ENCODE measurements at places on chromosomes 3 and 15.

GRCh38 chr15:69275933-69276560, 22.7 kb upstream of the PAQR5 start:
- no peak for DNase-seq

GRCh38 chr15:75029378-75030022, 6.1 kb downstream of the PPCDC start:
- DNase-seq = peak; percentile 96

- no peak for DNase-seq
Measured at GRCh38 chr3:60669636-60670035, 581.6 kb downstream of the FHIT start.

GRCh38 chr15:95733931-95734330, 596.6 kb upstream of the NR2F2 start:
- DNase-seq = no peak

DNA sequence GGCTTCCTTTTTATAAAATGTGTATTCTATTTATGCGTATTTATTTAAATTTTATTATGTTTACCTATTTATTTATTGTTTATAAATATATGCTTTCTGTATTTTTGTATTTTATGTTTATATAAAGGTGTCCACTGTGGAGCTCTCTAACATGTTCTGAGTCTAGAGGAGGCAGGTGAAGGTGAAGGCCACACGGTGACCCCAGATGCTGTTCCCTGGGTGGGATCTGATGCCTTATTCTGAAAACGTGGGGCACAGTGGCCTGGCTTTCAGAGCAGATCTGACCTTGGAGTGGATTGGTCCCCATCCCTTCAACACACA, 104.7 kb upstream of the SLC7A14 start:
- no peak for DNase-seq

- no peak for DNase-seq
Measured at GRCh38 chr3:63034101-63034500, 158.9 kb upstream of the CADPS start.

DNA sequence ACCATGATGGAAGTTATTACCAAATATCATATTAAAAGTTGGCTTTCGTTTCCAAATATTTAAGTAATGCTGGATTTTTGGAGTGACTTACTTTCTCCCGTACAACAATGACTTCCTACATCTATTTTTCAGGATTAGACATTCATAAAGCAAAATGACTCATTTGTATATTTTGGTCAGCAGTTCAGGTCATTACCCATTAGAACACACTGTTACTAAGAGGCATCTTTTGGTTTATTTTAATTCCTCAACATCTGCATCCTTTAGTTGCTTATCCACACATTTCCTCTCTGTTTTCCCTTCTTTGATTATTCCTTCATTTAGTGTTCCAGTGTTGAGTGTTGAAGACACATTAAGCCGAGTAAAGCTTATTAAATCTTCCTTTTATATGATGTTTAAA, 348.2 kb downstream of the NAALADL2 start:
- DNase-seq = no peak

DNA sequence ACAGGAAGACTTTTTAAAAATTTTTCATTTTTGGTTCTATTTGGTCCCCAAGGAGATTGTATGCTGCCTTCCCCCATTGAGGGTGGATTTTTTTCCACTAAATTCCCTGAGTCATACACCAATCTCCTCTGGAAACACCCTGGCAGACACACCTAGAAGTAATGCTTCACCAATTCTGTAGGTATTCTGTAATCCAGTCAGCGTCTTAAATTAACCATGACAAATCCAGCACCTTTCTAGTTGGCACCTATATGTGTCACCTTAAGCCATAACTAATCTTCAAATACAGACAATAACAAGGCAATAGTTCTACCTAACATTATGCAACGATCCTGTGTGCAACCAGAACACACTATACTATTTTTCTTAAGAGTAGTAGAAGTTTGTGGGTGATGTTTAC, 459.1 kb upstream of the NDN start:
- no peak for DNase-seq

DNA sequence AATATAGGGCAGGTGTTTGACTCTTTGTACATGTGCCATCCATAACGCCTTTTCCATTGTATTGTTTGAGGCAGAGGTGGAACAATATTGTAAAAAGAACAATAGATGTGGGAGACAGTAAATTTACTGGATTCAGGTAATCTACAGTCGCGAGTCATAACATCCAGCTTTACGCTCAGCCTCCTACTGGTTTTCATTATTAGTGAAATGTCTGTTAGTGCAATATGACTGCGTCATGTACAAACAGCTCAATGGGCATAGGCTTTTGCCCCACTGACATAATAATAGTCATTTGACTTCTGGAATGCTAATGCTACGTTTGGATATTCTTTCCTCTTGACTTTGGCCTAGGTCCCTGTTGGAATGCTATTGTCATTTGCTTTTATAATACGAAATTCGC, 9.5 kb downstream of the CACNA2D3 start:
- DNase-seq = no peak

GRCh38 chr15:91885714-91886270, 32.3 kb downstream of the SLCO3A1 start:
- no peak for DNase-seq

DNA sequence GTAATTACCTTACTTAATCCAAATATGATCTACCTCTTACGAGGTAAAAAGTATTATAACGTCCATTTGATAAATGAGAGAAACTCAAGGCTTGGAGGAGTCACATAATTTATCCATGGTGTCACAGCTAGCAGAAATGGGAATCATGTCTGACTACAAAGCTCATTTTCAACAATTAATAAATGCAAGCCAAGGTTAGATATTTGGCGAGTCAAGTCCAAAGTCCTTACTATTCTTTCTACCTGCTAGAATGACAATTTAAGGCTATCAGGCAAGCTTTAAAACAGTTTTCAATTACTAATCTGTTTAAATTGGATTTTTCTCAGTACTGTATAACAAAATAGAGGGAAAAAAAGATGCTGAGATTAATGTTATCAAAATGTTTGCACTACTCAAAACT, 68.6 kb downstream of the DLG1 start:
- no peak for DNase-seq

DNA sequence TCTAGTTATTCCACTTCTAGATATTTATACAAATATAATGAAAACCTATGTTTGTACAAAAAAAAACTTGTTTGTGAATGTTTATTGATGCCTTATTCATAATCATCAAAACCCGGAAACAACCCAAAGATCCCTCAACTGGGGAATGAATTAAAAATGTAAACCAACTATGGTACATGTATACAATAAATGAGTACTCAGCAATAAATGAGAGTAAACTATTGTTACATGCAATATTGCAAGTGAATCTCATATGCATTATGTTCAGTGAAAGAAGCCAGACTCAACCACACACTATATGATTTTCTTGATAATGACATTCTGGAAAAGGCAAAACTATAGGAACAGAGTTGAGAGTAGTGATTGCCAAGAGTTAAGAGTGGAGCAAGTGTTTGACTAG, 12.3 kb downstream of the ZNF860 start:
- no peak for DNase-seq

DNA sequence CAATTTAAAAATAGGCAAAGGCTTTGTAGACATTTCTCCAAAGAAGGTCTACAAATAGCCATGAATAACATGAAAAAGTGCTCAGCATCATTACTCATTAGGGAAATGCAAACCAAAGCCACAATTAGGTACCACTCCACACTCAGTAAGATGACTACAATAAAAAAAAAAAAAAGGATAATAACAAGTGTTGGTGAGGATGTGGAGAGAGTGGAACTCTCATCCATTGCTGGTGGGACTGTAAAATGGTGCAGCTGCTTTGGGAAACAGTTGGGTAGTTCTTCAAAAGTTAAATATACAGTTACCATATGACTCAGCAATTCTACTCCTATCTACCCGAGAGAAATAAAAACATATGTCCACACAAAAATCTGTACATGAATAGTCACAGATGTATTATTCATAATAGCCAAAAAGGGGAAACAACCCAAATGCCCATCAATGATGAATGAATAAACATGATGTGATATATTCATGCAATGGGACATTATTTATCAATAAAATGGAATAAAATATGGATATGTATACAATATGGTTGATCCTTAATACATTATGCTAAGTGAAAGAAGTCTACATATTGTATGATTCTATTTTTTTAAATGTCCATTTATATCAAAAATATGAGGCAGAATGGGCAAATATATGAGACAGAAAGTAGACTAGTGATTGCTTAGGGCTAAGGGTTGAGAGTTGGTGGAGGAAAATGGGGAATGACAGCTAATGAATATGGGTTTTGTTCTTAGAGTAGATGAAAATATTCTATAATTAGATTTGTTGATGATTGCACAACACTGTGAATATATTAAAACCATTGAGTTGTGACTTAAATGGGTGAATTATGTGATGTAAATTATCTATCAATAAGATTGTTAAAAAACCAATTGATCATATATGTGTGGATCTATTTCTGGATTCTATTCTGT, 66.1 kb upstream of the SMAD3 start:
- DNase-seq = no peak

GRCh38 chr3:30475038-30475808, 131.2 kb upstream of the TGFBR2 start:
- no peak for DNase-seq

DNA sequence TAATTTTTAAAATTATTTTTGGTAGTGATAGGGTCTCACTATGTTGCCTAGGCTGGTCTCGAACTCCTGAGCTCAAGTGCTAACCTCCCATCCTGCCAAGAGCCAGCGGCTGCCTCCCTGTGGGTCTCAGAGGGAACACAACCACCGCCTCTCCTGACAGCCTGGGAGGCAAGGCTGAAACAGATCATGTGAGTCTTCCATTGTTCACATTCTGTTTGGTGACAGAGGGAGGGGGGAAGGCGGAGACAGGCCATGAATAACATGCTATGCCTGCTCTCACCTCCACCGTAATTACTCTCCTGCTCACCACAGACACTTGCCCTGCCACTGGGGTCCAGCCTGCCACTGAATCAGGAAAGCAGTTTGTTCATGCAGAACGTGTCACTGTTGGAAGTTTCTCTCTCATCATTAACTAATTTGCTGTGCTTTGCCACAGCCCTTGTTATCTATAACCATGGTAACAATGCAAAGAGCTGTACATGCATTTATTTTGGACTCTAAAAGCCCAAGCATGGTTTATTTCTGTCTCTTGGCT, 78.4 kb upstream of the RASGRF1 start:
- DNase-seq = no peak

DNA sequence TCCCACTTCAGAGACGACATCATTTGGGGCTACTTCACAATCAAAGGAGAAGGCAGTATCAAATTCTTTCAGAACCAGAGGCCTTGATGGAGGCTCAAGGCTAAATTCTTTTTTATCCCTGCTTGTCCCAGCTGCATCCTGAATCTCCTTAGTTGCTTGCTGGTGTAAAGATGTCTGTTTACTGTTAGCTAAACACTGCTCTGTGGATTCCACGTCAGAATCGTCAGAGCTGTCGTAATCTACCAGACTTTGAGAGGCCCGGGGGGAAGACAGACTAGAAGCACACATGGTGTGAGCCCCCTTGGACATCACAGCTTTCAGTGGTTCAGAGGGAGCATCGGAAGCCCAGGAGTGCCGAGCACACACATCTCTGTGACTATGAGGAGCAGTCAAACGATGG, 32.6 kb downstream of the LINS1 start:
- DNase-seq = no peak

DNA sequence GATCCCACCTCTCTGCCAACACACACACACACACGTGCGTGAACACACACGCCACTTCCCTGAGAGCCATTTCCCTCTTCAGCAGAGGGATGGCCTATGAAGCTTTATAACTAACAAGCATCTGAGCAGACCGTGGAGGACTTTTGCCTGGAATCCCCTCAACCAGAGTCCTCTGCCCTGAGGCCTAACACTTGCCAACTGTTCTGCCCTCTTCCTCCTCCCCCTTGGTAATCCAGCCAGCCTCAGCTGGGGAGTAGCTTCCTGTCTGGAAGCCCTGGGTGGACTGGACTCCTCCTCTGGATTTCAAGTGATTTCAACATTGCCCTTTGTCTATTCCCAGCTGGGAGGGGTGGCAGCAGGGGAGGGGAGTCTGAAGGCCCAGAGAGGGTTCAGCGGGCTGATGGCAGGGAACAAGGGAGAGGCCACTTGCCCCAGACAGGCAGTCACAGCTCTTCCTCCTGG, 68.4 kb upstream of the HACD2 start:
- DNase-seq = no peak

GRCh38 chr15:71444866-71445590, 329.8 kb downstream of the THSD4 start:
- DNase-seq = no peak

- no peak for DNase-seq
Measured at GRCh38 chr3:8400911-8401310, 100.7 kb upstream of the LMCD1 start.

GRCh38 chr3:30873671-30874070, 20.8 kb downstream of the GADL1 start:
- no peak for DNase-seq

DNA sequence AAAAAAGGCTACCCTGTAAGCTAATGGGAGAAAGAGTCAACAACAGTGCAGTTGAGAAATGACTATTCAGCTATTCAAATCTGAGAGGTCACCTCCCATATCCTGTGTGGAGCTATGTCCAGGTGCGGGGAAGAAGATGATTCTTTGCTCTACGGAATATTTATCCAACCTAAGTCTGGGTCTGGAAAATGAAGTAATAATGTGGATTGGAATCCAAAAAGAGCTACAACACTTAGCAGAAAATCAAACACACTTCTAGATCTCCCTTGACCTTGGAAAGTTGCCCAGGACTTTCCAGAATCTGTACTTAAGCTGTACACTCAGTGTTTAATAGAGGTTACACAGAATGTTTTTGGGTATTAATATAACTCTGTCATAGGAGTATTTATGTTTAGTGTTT, 251.9 kb downstream of the NAALADL2 start:
- no peak for DNase-seq

GRCh38 chr15:41790756-41791546, 16.7 kb downstream of the MAPKBP1 start:
- DNase-seq = peak; percentile 86

DNA sequence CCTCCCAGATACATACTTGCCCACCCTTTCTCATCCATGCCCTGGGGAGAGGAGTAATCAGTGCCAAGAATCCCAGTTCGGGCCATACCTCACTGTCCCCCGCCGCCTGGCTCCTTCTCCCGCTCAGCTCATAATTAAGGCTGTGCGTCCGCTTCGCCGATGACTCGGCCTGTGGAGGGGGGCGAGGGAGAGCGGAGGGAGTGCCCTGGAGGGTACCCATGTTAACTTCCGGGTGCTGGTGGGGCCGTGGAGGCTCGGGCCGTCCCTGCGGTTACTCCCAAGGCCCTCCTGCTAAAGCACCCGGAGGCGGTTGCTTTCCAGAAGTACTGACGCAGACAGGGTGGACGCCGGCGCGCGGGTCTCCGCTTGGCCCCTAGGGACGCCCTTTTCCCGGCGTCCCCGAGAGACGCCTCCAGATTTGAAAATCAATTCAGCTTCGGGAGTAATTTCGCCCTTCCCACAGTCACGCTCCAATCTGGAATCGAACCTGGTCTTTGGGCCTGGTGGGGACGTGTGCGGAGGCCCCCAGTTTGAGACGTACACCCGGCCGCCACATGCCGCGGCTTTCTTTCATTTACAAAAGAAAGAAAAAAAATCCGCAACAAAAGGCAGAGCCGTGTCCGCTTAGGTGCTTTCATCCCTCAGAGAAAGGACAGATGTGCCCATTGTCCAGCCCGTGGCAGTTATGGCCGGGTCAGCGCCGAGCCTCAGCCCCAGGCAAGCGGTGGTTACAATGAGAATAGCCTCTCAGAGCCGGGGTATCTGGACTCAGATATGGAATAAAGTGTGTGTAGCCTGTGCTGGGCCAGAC, 1.0 kb upstream of the ONECUT1 start:
- no peak for DNase-seq
